ENCODE measurements at places on chromosomes 7 and 10.
A peak's percentile ranks its signal among the peaks of the same experiment; 100 is the strongest.

GRCh38 chr7:138667535-138668228, 33.5 kb downstream of the SVOPL start:
- DNase-seq, result no peak

DNA sequence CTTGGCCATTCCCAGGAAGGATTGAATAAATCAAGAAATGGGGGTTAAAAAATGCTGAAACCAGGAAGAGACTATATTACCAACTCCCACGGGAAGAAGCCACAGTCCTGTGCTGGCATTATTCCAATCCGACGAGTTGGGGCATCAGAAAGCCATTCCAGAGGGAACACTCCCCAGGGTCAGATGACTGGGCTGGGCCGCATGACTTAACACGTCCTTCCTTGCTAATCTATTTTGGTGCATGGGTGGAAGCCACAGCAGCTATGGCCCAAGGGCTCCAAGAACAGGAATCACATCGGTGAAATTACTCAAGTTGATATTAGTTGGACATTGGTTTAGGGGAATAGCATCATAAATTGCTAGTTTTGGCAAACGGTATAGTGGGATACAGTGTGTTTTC, 592.9 kb upstream of the NRP1 start:
- no peak for DNase-seq

GRCh38 chr7:122600630-122601029, 98.3 kb downstream of the RNF133 start:
- no peak for DNase-seq

DNA sequence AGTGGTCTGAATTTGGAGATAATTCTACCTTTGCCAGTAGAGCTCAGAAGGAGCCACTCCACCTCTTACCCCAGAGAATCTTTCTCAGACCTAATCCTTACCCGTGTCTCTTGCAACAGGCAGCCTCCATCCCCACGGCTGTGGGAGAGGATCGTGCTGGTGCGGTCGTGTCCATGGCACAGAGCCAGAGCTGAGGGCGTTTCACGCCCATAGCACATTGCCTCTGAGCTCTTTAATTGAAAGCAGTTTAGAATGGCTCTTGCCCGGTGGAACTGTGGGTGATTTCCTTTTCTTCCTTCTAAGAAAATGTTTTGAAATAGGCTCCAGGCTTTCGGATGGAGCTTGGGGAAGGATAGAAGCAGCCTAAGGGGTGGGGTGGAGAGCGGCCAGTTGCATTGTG, 41.5 kb downstream of the PRF1 start:
- no peak for DNase-seq

- DNase-seq, result no peak
Observed at GRCh38 chr7:86790383-86790782, 146.7 kb downstream of the GRM3 start.

DNA sequence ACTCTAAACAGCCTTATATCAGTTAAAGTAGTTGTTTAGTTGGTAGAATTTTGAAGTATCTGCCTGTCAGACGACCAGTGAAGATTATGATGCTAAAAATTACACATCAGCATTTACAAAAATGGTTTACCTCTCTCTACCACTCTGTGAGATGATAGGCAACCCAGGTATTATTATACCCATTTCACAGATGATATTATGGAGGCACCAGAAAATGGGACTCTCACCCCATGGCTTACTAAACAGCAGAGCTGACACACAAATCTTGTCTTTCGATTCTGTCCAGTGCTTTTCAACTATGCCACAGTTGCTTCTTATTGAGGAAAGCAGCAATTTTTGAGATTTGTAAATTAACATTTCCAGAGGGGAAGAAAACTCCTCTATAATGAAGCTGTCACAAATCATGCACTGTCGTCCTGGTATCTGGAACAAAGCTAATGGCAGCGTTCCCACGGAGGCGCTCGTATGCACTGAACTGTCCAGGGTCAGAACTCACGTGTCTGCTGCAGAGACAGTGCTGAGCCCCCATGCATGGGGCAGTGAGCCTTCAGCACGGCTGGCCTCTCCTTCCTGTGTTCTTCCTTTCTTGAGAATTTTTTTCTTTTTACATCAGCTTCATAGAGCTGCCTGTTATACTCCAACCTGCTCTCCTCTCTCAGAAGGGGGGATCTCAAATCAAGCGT, 381.1 kb downstream of the SDK1 start:
- no peak for DNase-seq

- no peak for DNase-seq
Observed at GRCh38 chr10:22333975-22334282, 11.4 kb upstream of the SPAG6 start.

- DNase-seq, result peak; percentile 69
Observed at GRCh38 chr7:142535123-142535779, 214.0 kb upstream of the PRSS1 start.

GRCh38 chr7:47300472-47301104, 281.3 kb downstream of the TNS3 start:
- DNase-seq, result no peak

DNA sequence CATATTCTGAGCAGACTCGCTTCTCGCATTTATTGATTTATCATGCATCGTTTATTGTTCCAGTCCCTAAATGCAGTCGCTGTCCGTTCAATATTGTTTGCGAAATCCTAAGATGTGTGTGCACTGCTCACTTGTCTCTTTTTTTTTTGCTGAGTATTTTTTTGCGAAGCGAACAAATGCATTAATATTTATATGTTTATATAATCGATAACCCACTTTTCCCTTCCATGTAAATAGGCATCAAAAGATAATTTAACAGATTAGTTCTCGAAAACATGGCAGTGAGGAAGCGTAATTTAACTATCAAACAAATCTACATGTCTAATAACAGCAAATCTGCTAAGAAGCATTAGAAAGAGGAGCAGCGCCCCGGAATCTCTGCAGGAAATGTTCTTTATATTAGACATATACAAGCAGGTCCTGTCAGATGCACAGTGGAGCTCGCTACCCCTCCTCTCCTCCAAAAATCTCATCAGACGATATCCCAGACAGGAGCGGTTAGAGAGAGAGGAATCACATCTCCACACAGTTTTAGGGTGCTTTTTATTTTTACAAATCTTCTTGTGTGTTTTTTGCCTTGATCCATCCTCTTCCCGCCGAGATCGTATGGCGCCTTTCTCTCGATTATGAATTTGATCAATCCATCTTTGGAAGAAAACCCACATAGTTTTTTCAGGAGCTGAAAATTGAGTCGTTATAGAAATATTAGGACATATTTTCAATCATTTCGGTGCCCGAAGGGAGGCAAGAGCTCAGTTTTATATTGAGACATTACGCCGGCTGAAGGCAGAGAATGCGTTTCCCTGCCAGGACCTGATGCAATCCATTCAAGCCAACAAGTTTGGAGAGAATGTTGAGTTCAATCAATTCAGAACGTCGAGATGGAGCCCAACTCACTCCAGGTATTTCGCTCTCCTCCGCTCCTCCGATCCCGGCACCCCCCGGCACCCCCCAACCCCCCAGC, at the start of gene ARID5B:
TSS of gene ARID5B (plus strand) at position 871 of the 964 bp plus-strand sequence. CDS start at position 882, 11 bp downstream.
- peak; percentile 56 for DNase-seq

- DNase-seq, result no peak
Observed at GRCh38 chr7:46369933-46370654, 449.0 kb upstream of the IGFBP3 start.

- DNase-seq, result no peak
Observed at GRCh38 chr7:197413-198335, 5.3 kb downstream of the FAM20C start.

- DNase-seq, result no peak
Observed at GRCh38 chr10:93290661-93291354, 191.3 kb downstream of the MYOF start.

DNA sequence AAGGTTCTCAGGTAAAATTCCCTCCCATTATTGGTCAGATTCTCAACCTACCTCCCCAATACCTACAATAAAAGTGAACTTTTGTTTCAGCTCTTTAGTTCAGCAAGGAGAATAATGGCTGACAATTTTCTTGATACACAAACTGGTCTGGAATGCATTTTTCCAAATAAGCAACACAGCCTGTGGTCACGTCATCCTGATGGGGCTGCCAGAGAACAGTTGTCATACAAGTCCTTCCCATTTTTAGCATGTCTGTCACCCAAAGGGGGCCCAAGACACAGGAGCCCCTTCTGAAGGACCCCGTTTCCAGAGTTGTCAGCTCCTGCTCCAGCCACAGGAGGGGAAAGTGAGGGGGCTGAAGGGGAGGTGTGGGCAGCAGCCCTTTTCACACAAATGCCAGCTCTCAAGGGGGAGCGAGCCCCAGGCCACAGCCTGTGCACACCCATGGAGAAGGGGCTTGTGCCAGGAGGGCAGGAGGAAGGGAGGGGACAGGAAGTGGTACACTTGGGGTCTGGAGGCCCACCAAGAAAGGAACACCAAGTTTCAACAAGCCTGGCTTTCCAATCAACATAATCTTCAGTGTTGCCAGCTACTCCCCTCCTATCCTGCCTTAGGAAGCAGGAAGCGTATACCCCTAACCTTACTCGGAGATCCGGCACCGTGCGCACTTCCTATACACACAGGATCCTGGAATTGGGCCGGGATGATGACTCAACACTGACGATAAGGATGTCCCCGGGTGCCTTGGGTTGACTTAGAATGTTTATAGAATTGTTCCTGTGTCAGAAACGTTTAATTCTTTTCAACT, 43.4 kb upstream of the PDLIM1 start:
- no peak for DNase-seq

DNA sequence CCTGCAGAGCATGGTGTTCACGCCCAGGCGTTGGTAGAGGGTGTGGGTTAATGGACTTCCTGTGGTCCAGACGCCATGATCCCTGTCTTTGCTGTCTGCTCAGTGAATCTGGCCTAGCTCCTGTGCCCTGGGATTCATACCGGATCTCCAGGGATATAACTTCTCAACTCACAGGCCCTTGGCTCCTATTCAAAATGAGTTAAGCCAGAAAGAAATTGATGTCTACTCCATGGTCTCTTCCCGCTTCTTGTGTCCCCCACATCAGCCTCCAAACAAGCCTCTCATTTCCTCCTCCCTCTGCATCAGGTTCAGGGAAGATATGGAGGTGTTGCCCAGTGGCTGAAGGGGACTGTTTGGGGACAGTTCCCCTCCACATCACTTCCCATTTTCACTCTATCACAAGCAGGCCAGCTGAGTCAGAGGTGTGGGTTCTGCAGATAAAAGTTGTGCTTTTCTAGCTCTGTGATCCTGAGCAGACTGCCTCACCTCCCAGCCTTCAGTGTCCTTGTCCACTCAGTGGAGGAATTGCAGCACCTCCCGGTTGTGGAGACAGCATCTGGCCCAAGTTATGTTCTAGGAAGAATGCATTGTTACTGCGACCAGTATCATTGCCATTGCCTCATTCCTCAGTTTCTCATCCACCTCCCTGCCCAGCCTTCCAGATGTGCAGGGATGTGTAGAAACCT, 22.5 kb downstream of the AKR1E2 start:
- peak; percentile 88 for DNase-seq

GRCh38 chr10:35650894-35651293, 8.8 kb upstream of the FZD8 start:
- no peak for DNase-seq

GRCh38 chr7:54991341-54991740, 27.5 kb upstream of the EGFR start:
- DNase-seq, result no peak

GRCh38 chr10:30637881-30638467, 8.4 kb upstream of the LYZL2 start:
- DNase-seq, result no peak

DNA sequence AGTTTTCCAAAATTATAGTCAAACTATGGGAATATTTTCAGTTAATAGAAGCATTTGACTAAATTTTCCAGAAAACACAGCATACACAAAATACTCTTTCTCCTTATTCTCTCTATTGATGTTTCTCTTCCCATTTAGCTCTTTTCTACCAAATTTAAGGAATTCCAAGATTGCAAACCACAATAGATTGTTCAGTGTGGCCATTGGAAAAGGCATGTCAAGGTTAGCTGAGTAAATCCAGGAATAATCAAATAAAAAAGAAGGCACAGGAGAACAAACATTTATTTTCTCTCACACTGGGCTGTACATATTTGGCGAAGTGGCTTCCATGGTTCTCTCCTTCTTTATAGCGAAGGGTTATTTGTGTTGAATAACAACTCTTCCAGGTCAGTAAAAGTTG, 117.3 kb downstream of the THSD7A start:
- DNase-seq, result no peak

DNA sequence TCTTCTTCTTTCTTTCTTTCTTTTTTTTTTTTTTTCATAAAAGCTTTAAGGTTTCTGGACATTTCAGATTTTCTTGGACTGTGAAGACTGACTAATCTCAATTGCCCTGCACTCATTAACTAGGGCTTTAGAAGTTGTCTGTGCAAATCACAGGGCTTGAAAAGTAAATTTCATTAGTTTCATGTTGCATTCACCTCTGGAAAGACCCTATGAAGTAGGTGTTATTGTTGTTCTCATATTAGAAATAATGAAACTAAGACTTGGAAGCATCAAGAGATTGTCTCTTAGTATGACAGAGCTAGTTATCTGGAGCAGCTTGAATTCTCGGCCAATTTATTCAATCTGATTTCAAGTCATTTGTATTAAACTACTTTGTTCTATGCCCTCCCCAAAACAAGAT, 28.2 kb upstream of the SEMA3D start:
- DNase-seq, result no peak

GRCh38 chr10:74000892-74001669, 3.2 kb downstream of the VCL start:
- DNase-seq, result no peak

DNA sequence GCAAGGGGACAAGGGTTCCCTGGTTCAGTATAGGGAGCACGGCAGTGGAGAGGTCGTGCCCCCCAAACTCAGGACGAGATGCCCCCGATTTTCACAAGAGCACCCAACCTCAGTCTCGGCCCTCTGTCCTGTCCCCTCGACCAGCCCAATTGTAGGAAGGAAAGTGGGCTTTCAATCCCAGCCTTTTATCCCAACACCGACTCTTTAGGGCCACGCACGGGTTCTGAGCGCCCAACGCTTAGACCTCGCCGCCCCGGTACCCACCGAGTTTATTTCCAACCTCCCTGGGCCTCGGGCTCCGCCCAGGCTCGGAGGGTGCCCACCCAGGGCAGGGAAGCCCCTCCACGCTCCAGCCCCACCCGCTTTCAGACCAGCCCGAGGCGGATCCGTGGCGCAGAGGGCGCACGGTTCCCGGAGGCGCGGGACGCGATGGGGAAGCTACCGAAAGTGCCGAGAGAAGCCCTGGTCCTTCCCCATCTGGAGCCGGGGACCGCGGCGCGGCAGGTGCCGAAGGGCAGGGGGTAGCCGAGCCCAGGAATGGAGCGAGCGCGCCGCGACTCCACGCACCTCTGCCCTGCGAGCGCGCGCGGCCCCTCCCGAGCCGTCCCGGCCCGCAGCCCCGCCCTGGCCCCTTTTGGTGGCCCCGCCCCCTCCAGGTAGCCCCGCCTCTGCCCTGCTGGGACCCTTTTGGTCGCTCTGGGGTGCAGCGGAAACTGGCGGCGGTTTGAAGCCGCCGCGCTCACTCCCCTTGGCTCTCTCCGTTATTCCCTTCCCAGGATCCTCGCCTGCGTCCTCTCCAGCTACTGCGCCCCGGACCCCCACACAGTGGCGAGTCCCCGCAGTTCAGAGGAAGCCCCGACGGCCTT, 20.4 kb downstream of the GRID2IP start:
- no peak for DNase-seq

Data from erythroblast (primary cell).